ENCODE measurements at places on chromosomes 4 and X.

DNA sequence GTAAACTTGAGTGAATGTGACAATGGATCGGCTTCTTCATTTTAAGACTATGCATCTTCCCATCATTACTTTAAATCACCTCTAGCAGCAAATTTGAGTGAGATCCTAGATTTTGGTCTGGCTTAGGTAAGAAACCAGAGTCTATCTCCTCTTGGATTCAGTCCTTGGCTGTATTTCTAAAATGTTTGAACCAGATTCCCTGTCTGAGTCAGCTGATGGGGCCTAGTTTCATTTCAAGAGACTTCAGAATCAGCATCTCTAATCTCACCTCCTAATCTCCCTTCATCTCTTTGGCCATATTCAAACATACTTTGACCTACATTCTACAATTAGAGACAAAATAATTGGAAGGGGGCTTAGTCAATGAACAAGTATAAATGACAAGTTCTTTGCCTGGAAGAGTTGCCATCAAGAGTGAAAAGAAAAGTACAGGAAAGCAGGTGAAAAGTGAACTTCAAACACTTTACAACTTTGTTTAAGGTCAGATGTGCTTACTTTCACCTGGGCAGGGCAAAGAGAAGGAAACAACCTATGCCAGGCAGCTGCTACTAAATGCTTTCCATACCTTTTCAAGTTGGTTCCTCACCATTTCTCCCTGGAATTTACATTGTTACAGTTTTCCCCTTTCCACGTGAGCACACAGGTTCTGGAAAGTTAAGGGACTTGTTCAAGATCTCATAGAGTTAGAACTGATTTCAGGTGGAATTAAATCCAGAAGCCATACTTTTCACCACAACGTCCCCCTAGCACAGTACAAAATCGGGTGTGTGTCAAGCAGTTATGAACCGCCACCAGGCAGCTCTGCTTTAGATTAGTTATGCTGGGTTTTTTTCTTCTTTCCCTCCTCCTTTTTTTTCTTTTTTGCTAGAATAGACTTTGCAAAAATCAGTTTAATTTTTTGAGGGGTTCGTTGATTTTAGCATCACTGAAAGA is 30.7 kb upstream of the PITX2 start:
- no peak for DNase-seq

DNA sequence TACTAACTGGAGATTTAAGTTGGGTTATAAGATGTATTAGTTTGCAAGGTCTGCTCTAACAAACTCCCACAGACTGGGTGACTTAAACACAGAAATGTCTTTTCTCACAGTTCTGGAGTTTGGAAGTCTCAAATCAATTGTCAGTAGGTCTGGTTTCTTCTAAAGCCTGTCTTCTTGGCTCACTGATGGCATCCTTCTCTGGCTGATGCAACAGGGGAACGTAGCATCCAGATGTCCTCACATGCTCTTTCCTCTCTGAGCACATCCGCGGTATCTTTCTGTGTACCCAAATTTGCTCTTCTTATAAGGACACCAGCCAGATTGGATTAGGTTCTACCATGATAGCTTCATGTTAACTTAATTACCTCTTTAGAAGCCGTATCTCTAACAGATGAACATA is 63.2 kb upstream of the BMP3 start:
- DNase-seq, result no peak

DNA sequence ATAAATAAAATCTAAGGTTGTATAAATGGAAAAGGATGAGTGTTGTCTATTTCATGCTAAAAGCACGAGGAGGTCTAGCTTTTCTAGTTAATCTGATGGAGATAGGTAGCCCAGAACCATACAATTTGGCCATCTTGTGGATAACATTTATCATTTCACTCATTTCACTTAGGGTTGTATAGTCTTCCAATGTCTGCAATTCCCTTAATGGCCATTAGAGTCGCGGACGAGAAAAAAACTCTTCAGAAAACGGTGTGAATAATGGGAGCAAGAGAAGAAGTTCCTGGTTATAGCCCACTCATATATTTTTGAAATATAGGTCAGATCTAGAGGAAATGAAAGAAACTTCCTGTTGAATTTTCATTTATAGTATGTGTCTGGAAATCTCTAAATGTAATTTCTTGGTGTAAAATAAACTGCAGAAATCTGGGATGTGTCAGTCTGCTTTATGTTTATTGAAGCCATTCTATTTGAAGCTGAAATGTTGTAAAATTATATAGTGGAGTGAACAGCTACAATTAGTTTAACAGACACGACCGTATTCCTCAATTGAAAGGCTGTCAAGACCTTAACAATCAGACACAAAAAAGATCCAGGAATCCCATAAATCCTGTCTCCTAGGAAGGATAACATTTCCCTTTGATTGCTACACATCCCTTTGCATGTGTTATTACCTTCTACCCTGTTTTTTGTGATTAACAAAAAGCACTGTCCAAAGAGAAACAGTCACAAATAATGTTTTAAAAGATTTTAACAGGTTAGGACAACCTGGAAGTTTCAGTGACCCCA is 47.7 kb upstream of the MGST2 start:
- DNase-seq, result no peak

DNA sequence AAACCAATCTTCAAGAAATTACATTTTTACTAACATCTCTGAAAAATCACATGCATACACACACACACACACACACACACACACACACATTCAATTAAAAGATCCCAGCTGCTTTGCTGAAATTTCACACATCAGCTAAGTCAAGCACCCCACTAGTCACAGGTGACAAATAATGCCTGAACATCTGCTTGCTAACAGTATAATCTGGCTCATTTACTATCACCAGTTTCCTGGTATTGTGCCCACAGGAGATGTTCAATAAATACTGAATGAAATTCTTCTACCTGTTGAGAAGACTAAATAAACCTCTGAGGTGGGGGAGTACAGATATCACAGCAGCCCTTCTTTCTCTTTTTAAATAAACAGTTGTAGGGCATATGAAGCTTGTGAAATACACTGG is 994.0 kb downstream of the ARAP2 start:
- no peak for DNase-seq

GRCh38 chrX:68834371-68835103 is 5.7 kb downstream of the EFNB1 start:
- DNase-seq, result no peak

- no peak for DNase-seq
Observed at GRCh38 chrX:66015900-66016689, 23.8 kb downstream of the VSIG4 start.

- peak; percentile 47 for DNase-seq
Observed at GRCh38 chr4:38149997-38150671, 189.9 kb downstream of the PTTG2 start.

GRCh38 chr4:26105815-26106699 is 192.0 kb downstream of the SMIM20 start:
- DNase-seq, result no peak

GRCh38 chr4:77025643-77026321 is 50.0 kb downstream of the CCNI start:
- no peak for DNase-seq

DNA sequence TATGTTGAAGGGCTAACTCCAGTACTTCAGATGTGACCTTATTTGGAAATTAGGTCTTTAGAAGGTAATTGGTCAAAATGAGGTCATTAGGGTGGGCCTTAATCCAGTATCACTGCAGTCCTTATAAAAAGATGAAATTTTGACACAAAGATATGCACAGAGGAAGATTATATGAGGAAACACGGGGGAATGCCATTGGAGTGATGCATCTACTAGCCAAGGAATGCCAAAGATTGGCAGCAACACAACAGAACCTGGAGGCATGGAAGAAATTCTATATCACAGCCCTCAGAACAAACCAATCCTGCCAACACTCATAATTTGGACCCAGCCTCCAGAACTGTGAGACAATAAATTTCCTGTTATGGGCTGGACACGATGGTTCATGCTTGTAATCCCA is 17.6 kb downstream of the TRIM61 start:
- no peak for DNase-seq

- DNase-seq, result no peak
Observed at GRCh38 chr4:93814722-93815121, 13.8 kb upstream of the ATOH1 start.

- no peak for DNase-seq
Observed at GRCh38 chr4:107719207-107719921, 670 bp downstream of the PAPSS1 start.

DNA sequence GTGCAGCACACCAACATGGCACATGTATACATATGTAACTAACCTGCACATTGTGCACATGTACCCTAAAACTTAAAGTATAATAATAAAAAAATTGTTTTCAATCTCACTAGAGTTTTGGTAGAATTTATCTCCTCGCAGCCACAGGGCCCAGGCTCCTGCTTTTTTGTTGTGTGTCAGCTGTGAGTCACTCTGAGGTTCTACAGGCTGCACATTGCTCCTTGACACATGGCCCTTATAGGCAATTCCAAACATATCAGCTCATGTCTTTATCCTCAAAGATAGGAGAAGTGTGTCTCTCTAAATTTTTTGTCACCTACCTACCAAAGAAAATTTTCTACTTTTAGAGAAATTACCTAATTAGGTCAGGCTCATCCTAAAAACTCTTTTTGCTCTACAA is 252.1 kb upstream of the ADGRL3 start:
- no peak for DNase-seq

- DNase-seq, result no peak
Observed at GRCh38 chr4:136443006-136443405, 1089.3 kb downstream of the PCDH18 start.

- DNase-seq, result peak; percentile 49
Observed at GRCh38 chr4:111773858-111774257, 371.4 kb upstream of the FAM241A start.

DNA sequence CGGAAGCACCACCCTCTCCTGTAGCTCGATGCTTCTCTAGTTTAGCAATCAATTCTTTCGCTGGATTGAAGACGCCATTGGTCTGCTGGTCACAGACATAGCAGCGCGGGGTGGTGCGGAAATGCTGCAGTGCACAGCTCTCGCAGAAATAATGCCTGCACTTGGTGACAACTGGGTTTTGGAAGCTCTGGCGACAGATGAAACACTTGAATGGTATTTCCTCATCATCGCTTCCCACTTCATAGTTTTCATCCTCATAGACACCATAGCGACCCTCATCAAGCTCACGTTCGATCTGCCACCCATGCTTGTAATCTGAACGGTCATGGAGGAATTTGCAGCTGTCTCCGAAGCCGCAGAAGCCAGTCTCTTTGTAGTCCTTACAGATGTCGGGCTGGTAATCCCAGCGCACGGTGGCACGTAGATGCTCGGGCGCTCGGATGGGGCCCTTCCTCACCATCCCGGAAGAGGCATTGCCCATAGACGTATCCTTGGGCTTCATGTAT is 854 bp downstream of the RNF113A start:
- DNase-seq, result peak; percentile 48

- DNase-seq, result no peak
Observed at GRCh38 chr4:48752246-48752645, 27.8 kb downstream of the FRYL start.

GRCh38 chr4:39278476-39278875 is 87.7 kb downstream of the RFC1 start:
- no peak for DNase-seq

GRCh38 chrX:42694260-42694815 is 83.6 kb downstream of the PPP1R2C start:
- DNase-seq, result peak; percentile 78

- DNase-seq, result peak; percentile 28
Observed at GRCh38 chrX:42505016-42505415, 272.9 kb downstream of the PPP1R2C start.

GRCh38 chr4:179871726-179872125 is 2371.5 kb upstream of the TENM3 start:
- DNase-seq, result no peak

DNA sequence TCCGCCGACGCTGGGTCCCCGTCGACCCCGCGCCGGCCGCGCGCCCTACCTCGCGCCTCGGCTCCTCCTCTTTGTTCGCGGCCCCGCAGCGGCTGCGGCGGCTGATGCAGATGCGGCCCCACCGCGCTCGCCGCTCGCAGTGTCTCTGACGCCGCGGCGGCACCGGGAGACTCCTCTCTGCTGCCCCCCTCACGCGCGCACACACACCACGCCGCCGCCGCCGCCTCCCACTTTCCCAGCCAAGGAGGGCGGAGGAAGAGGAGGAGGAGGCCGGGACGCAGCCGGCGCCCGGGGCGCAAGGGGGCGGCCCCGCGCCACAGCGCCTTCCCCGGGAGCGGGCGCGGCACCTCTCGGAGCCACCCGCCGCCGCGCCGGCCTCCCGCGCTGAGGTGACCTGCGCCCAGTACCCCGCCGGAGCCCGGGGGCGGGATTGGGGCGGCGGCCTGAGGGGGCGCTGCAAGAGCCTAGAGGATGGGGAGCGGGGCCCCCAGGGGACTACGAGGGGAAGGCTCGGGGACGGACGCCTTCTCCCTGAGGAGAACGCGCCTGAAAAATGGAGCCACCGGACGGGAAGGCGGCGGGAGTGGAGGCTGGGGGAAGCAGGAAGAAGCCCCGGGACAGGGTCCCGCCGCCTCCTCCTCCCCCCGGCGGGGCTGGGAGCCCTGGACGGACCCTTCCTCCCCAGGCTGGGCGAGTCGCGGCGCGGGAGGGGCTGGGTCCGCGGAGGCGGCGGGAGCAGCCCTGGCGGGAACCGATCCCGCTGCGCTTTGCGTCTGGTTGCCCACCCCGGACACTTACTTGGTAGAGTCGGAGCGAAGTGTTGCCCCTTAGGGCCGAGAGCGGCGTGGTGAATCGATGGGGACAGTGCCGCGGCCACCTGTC is at the start of gene SH3RF1:
Gene SH3RF1 (minus strand): TSS at position 147 of the 882 bp plus-strand sequence. CDS start 1,744 bp downstream, outside the sequence.
- DNase-seq, result peak; percentile 87

DNA sequence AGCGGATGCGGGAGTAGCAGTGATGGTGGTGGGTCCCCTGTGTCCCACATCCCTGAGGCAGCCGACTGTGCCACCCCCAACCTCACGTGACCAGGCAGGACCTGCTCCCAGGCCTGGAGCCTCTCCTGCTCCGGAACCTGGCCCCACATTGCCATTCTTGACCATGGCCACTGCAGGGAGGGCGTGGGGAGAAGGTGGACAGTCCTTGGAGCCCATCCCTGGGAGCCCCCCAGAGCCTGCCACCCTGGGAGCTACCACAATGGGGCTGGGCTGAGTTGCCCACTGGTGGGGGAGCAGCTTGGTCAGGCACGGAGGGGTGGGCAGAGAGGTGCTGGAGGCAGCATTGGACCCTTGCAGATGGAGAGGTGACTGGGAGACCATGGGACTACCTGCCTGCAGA is 36.8 kb downstream of the TMPRSS11A start:
- no peak for DNase-seq

GRCh38 chrX:49164589-49165360 is 2.2 kb downstream of the MAGIX start:
- no peak for DNase-seq

- no peak for DNase-seq
Observed at GRCh38 chr4:11821772-11822430, 393.2 kb upstream of the HS3ST1 start.

DNA sequence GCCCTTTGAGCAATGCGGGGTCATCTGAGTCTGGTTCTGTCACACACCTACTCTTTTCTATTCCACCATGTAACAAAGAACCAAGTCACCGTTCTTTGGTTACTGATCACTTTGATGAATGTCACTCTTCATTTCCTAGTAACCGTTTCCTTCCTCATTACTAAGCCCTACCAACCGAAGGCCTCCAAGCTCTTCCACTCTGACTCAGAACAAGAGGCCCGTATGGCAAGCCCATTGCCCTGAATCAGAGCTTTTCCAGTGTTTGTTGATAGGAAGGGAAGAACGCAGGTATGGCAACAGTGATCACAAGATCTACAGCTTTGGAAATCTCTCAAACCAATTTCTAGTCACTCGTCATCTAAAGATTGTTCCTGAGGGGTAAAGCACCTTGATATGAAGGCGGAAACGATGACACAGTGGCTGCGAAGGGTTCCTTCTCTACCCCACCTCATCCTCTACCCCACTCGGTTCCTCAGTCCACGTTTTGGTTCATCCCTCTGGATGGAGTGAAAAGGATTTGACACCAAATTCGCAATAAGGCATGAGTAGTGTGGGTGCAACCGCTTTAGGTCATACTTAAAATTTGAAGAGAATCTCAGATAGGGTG is 28.0 kb upstream of the CD40LG start:
- no peak for DNase-seq
